ENCODE measurements at places on chromosomes 6 and 20.

DNA sequence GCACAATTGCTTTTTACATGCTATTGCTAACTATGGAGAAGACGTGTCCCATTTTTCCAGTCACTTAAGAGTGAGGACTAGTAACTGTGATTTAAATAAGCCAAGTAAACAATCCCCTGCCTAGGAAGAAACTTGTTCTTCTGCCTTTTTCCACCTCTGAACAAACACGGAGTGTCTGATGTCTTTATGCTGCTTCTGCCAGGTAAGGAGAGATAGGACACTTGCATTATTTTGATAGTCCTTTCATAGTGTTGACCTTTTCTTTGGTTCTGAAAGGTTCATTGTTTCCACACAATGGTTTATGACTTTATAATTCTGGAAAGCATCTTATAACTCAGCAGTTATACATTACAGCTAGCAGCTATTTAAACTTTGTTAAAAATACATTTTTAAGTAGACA, 8.4 kb downstream of the LRP11 start:
- DNase-seq = no peak

DNA sequence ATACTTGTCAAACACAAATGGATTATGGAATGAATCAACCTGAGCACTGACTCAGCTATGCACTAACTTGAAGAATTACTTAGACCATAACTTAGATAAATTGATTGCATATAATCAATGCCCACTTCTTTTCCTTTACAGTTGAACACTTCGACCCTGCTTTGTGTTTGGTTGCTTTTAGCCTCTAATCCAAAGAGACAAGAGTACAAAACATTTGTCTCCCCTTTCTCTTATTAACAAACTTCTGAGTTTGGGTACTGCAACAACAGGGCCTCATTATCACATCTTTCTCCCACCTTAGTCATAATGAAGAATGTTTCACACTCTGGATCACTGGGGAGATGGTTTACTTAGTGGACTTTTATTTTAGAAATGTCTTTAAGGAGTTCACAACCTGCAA, 2.6 kb upstream of the TAAR6 start:
- DNase-seq = no peak

GRCh38 chr6:110653381-110653780, 161.9 kb downstream of the CDK19 start:
- no peak for DNase-seq

DNA sequence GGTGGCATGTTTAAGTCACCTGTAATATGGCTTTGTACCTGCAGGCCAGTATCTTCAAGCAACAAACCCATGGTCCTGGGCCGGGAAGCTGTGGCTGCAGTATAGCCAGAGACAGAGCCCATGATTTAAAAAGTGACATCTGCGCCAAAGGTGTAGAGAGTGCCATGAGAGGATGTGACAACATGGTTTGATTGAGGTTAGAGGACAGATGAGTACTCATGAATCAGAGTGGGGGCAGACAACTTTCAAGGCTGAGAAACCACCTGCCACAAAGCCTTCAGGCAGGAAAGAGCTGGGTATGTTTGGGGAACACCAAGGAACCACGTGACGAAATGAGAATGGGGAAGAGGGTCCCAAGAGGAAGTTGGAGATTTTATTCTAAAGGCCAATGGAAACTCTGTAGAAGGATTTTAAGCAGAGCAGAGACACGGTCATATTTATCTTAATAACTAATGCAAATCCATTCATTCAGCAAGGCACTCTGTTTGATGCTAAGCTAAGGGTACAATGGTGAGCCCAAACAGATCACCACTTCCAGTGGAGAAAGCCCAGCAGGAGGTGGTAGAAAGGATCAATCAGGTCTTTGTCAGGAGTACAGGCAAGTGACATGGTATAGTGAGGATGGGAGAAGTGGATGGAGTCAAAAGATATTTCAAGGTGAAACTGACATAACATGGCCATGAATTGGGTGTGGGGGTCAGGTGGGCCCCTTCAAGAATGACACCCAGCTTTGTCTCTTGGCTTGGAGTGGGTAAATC, 3.4 kb upstream of the MICAL1 start:
- no peak for DNase-seq

DNA sequence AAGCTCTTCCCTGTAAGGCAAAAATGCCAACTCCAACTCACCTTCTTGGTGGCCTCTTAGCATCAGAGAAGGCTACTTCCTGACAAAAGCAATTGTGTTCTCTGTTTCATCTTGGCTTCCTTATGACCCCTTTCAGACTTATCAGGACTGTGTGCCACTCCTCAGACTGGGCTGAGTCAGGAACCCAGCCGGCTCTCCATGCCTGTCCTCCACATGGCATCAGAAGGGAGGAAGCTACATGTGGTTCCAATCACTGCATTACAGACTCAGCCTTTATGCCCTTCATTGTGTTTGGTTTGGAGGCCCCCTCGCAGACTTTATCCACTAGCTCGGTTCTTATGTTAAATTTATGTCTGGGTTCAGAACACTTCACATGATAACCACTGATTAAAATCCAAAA, 142.5 kb downstream of the SLC24A3 start:
- no peak for DNase-seq

DNA sequence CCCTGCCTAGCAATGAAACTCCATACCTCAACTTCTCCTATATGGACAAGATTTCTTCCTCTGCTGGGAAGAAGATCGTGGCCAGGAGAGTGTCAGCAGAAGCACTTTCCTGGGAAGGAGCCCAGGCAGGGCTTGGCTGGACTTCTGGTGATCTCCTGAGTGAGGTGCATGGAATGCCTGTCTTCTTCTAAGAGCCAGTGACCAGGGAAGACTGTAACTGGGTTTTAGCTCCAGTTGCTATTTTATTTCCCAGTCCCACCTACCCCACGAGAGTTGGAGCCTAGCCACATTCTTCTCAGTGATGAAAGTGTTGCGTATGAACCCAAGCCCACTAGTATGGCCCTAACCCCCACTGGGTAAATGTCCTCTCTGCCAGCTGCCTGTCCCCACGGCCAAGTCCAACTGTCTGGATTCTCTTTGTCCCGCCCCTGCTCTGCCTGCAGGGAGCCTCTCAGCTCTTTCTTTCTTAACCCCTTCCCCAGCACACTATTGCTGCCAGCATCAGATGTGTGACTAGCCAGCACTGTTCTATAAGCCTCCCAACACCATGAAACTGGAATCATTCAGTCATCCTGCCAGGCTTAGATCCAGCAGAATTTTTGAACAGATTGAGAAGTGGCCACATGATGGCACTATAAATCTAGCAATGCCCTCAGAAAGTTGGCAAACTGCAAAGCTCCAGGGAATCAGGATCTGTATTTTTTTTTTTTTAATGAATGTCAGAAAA, 69.8 kb upstream of the FAM184A start:
- no peak for DNase-seq

- DNase-seq = no peak
These were observed 3.5 kb upstream of the MAPK13 start for GRCh38 chr6:36126553-36127458.

DNA sequence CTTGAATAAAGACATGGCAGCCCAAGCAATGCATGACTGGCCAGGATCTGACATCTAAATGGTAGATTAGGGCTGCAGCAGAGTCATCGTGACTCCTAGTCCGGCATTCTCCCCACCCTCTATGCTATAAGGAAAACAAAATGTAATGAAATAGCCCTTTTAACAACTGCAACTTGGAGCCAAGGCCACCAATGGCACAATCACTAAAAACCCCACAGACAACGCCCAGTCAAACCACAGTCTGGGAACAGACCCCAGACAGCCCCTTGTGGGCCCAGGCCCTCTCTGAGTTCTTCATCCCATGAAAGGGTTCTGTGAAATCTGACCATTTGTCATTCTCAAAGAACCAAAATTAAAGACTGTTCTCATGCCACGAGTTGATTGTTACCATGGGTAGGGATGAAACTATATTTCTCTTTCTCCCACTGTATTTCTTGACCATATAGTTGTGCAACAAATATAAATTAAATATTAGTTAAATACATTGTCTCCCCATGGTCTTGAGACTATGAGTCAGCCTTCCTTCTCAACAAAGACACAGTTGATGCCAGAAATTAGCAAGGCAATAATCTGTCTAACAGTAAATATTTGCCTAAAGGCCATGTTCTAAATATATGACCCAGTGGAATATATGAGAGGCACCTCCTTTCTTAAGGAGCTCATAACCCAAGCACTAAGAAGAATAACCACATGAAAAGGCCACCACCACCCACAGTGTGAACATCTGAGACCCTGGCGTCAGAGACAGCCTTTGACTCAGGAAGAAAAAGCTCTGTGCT, 85.6 kb upstream of the SSTR4 start:
- DNase-seq = no peak

DNA sequence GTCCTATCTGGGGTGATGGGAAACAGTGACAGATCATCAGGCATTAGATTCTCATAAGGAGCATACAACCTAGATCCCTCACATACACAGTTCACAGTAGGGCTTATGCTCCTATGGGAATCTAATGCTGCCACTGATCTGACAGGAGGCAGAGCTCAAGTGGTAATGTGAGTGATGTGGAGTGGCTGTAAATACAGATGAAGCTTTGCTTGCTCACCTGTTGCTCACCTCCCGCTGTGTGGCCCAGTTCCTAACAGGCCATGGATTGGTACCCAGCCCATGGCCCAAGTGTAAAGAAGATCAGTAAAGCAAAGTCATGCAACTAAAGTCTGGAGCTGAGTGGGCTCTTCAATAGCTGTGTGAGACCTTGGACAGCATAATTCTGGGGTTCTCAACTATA, 65.9 kb downstream of the PKIB start:
- DNase-seq = no peak

- no peak for DNase-seq
These were observed 14.0 kb downstream of the SPATS1 start for GRCh38 chr6:44356487-44356886.

DNA sequence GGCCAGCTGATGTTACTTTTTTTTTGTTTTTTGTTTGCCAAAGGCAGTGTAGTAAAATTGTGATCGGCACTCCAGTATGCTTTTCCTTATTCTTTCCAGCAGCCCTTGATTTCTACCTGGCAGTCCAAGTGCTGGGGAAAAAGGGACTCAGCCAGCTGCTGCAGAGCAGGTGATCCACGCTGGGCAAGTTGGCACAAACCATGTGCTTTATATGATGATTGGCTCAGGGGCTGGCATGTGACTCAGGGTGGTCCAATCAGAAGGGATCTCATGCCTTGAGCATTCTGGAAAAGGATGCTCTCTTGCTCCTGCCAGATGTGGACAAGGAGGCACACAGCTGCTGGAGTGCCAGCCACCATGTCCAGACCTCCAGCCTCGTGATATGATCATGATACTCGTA, 54.5 kb downstream of the SULF2 start:
- no peak for DNase-seq

DNA sequence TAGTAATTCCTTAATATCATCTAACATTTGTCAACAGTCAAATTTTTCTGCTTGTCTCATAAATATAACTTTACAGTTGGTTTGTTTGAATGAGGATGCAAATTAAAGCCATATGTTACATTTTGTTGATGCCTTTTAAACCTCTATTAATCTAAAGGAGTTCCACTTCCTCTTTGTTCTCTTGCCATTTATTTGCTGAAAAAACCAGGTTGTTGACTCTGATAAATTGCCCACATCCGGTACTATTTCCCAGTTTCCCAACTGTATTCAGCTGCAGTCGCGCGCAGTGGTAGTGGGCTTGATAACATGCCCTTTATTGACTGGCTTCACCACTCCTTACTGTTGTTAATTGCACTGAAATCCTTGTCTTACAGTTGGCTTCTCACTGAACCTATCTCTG, 32.8 kb upstream of the SIRPB2 start:
- DNase-seq = no peak

Measured in GM12864 (cell line).